NCI-H2171 treated with DMSO at 0.1 percent for 48 hours (cell line): ENCODE measurements at places on chromosomes 6 and 20.

- DNase-seq, result no peak
Observed at GRCh38 chr20:9280666-9281065, 211.8 kb downstream of the PLCB4 start.

DNA sequence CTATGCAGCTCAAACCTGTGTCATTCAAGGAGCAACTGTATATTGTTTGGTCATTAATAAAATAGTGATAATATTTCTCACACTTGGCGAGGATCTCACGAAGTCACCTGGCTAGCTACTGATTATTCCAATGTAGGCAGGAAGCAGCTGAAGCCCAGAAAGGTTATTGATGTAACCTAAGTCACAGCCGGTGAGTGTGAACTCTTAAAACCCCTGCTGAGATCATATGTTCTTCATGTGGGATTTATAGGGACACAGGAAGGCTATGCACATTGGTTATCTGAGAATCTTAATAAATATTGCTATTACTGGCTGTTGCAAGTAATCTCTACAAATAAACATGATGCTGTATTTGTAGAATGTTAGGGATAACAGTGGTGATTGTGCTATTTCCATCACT, 161.4 kb downstream of the TBC1D7 start:
- no peak for DNase-seq

DNA sequence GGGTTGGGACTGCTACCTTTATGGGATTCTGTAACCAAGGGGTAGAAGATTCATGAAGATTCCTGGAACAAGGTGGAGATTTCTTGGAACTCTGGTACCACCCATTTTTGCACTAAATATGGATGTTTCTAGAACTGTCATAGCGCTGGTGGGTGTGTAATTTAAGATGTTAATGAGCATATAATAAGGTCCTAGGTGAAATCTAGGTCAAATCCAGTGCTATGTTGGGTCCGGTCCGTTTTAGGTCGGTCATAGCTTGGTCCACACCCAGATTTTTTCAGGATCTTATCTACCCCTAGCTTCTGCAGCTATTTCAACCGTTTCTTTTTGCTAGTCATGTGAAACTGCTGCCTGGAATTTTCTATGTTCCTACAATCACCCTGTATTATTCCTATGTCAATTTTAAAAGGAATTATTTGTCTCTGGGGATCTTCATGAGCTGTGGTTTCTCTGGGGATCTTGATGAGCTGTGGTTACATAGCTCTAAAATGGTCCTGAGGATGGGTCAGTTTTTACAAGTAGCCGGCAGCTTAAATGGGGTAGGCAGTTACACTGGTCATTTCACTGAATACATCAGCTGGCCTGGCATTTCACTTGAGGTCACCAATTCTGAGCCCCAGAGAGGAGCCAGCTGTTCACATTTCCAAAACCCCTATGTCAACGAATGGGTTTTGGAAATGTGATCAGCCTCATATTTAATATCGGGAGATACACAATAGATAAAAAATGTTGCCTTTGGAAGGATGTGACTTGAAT, 652.3 kb upstream of the FLRT3 start:
- DNase-seq, result no peak

GRCh38 chr6:48664826-48665225, 553.8 kb upstream of the PTCHD4 start:
- DNase-seq, result no peak

- DNase-seq, result peak; percentile 49
Observed at GRCh38 chr20:51750037-51750769, 18.0 kb downstream of the ATP9A start.

DNA sequence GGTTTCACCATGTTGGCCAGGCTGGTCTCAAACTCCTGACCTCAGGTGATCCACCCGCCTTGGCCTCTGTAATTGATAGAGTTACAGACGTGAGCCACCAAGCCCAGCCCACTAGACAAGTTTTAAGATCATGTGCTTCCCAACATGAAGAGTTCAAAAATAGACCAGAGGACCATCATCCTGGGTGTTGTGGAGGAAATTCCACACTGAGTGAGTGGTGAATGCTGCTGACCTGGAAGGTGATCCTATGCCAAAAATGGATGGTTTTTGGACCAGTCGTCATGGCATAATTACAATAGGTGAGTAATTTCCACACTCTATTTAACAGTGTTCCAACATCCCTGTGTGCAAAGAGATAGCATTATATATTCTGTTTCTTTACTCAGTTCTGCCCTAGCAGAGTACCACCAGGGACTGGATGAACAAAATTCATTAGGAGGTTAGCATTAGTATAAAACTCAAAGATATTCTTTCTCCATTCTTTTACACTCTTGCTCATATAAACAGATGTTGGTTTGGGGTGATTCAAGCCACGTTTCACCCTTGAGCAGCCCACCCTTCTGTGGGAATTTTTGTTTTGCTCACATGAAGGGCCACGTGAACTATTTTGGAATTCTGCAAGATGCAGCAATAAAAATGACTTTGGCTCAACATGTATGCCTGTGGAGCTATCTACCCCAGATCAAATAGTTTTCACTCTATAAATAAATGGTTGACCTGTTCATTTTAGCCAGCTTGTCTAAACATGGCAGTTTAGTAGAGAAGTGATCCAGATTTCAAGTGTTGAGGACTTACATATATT, 206.2 kb upstream of the TCF21 start:
- DNase-seq, result no peak

DNA sequence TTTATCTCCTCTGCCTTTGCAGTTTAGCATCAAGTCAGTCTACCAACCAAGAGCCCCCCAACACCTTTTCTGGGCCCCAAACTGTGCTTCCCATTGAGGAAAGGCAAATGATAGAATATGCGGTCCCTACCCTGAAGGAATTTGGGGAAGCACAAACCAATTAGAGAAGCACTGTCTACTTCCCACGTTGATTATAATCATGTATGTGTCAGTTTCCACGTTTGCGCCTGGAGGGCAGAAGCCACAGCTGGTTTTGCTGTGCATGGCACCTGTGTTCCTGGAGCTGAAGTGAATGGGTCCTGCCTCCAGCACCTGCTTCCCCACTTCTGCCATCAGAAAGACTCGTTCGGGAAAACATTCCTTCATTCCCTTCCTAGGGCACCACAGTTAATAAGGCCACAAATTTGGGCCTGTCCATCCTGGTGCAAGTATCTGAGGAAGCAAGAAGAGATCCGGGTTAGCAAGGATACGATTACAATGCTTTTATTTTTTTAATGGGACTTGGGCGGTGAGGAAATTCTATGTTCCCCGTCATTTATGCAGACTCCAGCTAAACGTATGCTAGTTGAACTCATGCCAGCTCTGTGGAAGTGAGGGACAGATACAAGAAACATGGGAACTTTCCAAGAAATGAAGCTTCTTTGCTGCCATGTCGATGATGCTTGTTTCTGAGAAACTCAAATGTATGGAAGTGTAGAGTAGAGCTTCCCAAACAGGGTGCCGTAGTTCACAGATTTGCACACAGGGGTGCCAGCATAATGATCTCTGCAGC, 333.5 kb downstream of the NRN1 start:
- no peak for DNase-seq

- DNase-seq, result peak; percentile 26
Observed at GRCh38 chr20:7859356-7859802, 80.9 kb downstream of the HAO1 start.

- no peak for DNase-seq
Observed at GRCh38 chr20:1752045-1752444, 94.5 kb upstream of the SIRPG start.

DNA sequence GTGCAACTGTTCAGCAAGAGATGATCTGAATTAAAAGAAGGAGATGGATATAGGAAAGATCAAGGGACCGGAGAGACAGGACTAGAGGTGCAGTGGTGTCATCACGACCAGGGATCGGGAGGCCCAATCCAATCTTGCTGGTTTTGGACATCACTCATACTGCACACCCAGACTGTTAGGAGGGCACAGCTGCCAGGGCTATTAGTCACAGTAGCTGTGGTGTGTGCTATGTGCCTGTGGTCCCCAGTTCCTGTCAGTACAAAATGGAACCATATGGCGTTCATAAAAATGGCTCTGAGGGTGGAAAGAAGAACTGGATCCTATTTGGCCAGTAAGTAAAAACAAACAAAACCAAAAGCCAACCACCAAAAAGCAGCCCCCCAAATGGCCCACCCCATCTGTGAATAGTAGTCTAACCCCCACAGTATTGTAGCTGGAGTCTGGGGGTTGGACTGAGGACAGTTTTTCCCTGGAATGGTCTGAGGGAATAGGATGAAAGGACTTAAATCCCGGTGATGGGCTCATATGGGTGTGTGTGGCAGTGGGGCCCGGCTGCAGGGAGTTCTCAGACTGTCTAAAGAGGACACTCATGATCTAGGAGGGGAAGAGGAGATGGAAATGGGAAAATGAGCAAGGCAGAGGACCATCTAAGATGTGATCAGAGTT, 9.3 kb upstream of the NNAT start:
- DNase-seq, result peak; percentile 70

DNA sequence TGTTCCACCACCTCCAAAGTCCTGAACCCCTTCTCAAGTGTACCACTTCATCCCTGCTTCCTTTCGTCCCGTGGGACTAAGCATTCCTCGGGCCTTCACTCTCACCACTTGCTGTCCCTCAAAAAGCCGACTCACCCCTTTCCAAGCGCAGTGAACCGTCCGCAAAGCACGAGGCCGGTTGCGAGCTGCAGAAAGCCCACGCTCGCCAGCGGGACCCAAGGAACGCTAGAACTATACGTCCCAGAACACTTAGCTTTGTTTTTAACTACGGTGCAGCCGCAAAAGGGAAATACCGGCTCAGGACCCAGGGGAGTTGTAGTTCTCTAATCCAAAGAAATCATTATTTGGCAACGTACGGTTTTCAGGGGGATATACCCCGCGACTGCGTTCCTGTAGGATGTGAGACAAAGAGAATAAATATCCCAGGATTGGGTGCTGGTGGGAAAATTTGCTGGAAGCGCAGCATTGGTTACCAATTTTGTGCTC, 416 bp upstream of the POLR1H start:
- no peak for DNase-seq

DNA sequence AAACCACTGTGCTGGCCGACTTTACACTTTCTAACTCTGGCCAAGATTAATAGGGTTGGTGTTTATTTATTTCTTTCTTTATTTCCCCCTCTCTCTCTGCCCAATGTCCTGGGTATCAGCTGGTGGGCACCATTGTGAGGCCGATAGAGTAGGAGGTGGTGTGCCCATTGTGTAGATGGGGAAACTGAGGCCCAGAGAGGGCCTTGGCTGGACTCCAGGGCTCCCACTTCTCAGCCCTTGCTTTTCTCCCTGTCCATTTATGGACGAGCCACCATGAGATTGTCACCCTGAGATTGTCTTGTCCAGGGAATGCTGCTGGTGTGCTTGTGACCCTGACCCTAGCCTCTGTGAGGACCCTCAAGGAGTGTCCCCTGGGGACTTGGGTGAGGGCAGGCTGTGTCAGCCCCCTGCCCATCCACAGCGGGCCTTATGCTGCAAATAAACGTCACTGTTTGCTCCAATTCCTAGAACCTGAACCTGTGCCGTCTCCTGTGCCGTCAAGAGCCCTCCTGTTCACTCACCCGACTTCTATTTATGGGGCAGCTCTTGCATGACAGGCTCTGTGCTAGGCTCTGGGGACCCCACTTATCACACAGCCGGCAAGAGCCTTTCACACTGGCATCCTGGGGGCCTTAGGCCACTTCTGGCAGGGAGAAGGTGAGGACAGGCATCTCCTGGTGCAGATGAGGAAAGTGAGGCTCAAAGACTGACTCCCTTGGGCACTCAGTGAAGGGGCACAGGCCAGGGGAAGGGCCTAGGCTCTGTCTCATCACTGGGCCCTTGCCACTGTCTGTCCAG, 24.8 kb downstream of the SUN5 start:
- DNase-seq, result no peak

DNA sequence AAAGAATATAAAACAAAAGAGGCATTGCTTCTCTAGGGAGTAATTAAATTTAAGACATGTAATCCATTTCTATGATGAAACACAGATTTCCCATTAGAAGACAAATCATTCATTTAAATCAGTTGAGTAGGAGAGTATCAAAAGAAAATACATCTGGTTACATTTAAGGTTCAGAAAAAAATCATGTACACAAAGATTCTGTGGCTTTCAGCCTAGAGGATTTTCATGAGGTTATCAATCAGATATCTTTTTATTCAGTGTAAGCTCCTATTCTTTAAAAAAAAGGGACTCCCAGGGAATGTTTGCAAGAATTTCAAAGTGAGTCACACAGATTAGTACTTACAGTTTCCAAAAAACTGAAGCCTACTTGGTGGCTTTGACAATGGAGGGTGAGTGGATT, 24.9 kb downstream of the COL21A1 start:
- DNase-seq, result no peak

GRCh38 chr20:48949304-48950170, 28.0 kb downstream of the ARFGEF2 start:
- DNase-seq, result no peak

DNA sequence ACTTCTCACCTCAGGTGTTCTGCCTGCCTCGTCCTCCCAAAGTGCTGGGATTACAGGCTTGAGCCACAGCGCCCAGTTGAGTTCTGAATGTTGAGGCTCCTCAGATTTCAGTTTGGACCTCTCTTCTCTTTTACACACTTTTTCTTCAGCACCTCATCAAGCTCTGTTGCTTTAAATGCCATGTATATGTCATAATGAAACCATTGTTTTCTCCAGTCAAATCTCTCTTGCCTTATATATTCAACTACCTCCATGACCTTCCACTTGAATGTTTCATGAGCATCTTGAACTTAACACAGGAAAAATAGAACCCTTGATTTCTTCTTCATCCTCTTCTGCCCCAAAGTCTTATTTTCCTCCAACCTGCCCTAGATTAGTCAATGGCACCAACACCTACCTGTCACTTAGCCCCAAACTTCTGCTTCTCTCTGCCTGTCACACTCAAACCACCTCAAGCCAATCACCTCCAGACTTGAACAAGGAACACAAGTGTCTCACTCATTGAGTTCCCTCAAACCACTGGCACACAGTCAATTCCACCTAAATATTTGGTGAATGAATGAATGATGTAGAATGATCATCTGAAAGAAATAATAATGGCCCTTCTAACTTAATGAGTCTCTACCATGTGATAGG, 161.0 kb upstream of the SGK1 start:
- DNase-seq, result no peak

DNA sequence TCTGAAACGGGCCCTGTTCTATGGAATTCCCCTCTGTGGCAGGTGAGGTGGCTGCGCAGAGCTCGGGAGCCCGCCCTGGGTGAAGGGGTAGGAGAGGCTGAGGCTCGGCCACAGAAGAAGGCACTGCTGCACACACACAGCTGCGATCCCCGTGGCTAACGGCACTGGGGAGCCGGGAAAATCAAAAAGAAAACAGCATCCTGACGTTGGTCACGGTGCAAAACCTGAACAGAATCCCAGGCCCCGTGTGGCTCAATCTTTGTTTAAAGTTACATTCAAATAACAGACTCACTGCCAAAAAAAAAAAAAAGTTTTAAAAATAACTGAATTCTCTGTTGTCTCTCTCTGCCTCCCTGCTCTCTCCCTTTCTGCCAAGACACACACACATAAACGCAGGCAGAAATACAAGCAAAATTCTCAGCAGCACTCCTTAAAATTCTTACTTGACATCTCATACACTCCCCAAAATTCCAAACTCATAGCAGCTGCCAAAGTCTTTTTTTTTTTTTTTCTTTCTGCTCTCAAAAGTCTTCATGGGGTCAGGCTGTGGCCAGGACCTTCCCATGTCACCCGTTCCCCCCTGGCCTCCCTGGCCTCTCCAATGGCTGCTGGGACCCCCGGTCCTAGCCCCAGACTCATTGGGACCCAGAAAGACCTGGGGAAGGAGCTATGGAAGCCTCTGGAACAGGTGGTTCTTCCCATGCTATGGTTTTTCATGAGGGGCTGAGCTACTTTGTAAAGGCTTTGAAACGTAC, 248.8 kb downstream of the TTLL2 start:
- no peak for DNase-seq
